ENCODE measurements at places on chromosomes 1 and 21.
A peak's percentile ranks its signal among the peaks of the same experiment; 100 is the strongest.

DNA sequence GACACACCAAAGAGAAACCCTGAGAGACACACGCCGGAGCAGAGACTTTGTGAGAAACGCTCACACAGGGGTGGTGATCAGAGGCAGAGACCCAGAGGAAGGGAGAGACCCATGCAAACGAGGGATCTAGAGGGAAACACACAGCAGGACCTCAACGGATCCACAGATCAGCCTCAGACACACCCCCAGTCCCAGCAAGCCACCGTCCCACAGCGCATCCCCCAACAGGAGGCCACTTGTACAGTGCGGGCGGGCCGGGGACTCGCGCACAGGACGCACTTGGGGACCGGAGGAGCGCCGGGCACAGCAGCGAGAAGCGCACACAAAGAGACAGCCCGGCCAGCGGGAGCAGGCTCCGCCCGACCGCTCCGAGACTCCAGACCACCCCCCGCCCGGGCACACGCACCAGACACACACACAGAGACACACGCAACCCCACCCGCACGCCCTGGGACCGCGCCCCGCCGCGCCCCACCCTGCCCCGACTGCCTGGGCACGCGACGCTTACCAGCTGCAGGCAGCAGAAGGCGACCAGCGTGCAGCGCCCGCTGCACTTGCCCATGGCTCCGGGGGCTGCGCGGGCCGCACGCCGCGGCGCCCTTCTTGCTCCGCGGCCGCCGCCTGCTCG, 587 bp downstream of the NKAIN1 start:
- peak; percentile 19 for DNase-seq

DNA sequence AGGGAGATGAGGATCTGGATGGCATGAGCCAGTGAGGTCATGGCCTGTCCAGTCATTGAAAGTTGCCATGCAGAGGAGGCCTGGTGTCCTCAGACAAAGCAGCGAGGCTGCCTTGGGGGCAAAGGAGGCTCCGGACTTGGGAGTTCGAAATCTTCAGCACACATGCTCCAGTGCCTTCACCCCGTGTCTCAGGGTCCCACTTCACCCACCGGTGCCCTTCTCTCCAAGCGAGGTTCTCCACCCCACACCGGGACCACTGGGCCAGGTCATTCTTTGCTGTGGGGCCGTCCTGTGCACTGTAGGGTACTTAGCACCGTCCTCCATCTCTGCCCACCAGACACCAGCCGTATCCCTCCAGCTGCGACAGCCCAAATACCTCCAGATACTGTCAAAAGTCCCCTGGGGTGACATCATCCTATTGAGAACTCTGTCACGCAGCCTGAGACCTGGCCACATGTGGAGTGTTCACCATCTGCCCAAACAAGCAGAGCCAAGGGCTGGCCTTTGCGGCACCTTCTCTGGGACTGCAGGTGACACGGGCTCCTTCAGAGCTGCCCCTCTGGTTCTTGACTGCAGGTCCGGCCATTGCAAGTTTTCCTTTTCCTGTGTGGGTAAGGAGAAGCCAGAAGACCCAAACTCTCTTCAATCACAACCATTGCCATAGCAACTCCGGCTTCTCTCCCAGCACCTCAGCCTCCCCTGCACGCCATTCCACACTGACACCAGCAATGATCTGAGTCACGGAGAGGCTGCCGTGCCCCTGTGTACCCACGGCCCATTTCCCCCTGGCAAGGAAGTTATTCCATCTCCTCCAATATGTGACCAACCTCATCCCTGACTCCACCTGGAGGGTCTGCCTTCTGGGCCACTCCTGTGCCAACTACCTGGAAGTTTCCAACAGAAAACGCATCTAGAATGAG, 20.4 kb upstream of the PDE9A start:
- DNase-seq = no peak

DNA sequence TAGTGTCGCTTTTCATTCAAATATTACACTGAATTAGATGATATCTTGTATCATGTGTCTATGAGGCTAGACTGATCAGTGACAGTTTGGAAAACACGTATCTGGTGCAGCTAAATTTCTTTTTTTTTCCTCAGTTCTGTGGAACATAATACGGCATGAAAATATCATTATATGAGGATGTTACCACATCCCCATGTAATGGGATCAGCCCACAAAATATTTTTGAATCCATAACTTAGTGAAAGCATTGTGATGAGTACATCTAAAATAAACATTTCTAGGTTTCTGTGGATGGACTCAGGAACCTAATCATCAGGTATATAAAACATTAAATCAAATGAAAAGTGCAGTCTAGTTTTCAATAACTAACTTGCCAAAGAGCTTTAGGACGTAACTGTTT, 356.3 kb downstream of the USP25 start:
- no peak for DNase-seq

DNA sequence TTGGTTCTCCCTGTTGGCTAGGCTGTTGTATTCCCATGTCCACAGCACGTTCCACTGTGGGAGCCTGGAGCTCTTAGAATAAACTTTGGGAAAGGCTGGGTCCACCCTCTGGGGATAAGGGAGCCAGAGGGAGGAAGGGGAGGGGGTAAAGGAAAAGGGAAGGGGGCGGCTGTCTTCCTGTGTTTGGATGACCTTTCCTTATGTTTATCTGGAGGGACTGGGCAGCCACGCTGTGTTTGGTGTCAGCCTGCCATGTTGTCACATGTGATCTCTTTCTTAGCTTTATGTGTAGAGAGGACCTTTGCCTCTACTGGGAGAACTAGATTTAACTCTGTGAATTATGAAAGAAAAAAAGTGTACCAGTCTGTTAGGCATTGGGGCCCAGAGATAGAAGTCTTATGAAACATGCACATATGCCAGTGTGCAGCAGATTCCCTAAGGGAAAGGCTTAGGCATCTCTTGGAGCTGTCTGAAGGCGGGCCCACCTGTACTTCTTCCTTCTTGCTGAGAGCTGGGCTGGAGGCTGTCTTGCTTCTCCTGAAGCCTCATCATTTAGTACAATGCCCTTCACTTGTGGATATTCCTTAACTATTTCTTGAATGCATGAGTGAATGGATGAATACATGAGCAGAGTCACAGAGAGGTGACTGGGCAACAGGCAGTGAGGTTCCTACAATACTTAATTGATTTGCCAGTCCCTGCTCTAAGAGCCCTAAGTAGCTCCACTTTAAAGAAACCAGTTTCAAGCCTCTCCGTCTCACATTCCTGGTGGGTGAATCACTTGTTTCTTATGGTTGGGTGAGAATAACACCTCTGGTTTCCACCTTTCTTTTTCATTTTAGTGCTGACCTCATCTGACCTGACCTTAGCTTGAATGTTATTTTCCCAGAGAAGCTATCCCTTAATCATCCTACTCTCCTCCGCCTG, 62.5 kb upstream of the ARHGAP29 start:
- peak; percentile 99 for DNase-seq
